CD4-positive, alpha-beta memory T cell (primary cell): ENCODE measurements at places on chromosomes 7 and 10.

GRCh38 chr10:66586073-66586472, 339.8 kb upstream of the LRRTM3 start:
- no peak for DNase-seq

DNA sequence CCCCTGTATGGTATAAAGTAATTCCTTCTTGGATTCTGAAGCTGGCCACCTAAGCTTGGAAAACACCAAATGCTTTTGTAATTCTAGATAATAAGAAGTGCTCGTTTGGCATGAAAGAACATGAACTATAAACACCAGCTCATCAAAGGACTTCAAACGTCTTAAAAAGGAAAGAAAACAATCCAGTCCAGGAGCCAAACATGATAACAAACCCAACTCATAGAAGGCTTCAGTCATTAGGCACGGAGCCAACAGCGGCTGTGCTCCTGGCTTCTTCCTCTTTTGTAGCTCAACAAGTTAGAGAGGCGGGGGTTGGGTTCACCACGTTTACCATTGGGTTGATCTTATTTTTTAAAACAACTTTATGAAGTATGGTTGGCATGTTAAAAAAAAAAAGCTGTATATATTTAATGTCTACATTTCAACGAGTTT, 56.4 kb upstream of the ECHDC3 start:
- peak; percentile 60 for DNase-seq

DNA sequence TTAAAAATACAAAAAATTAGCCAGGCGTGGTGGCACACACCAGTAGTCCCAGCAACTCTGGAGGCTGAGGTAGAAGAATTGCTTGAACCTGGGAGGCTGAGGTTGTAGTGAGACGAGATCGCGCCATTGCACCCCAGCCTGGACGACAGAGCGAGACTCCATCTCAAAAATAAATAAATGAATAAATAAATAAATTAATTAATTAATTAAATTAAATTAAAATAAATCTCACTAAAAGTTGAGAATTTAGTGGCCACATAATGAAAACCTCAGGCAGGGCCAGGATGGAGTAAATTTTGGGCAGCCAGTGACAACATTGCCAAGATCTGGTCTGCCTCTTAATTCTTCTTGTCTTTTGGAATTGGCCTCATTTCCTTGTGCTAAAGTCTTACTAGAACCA, 187.5 kb upstream of the FEZF1 start:
- no peak for DNase-seq

DNA sequence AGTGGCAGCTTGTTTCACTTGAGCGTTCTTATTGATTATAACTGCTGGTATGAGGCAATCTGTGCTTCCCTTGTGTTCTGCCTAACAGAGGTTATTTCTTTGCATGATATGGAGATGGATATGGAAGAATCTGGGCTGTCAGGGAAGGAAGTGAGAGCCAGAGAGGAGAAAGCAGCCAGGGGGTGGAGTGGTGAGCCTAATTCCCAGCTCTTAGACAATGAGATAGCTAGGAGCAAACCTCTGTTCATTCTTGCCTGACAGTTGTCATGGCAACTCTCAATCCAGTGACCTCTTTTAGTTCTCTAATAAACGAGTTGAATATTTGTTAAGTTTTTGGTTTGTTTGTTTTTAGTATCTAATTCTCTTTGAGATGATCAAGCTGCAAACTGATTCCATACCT, 214.3 kb downstream of the NRG3 start:
- DNase-seq, result no peak

DNA sequence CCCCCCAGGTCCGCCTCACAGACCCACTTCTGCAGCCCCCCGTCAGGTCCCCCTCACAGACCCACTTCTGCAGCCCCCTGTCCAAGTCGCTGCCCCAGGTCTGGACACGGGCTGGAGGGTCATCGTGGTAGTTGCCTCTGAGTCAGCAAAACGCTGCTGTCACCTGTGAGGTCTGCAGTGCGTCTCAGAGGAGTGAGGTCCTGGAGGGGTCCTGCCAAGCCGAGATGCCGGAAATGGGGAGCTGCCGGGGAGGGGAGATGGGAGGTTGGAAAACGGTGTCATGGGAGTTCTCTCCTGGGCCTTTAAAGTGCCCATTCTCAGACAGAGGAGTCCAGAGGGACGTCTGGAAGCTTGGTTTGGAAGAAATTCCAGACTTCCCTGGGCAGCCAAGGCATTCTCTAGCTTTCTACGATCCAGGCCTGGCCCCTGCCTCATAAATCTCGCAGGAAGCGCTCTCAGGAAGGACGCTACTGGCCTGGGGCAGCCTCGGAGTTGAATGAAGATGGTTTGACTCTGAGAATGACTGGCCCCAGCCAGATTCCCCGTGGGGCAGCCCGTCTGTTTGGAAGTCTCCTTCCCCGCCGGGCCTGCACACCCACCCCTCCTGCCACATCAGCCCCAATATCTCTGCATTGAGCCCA, 38.7 kb downstream of the CALML3 start:
- DNase-seq, result no peak

DNA sequence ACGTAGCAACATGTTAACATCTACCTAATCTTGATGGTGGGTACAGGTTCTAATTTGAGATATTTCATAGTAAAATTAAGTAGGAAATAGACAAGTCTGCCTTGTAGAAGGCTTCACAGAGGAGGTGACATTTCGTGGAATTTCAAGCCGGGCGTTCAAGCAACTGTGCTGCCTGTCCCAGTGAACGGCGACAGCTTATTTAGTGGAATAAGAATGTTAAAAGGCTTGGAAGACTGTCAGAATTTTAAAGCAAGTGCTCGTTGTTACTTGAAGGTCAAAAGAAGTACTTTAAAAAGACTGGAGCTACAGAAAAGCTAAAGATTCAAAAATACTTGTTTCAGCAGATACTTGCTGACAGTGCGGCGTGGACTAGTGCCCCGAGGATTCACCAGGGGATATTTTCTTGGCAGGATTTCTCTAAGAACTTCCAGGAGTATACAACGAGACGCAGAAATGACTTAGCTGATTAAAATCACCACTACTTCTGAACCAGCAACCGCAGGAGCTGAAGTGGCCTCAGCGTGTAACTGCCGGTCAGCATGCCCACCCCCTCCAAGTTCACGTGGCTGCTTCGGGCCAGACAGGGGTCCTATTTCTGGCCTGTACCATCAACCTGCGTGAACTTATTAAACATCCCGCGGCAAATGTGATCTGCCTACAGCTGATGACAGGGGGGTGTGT, 46.5 kb downstream of the CTBP2 start:
- DNase-seq, result no peak

- DNase-seq, result no peak
These were observed 9.3 kb upstream of the MCU start for GRCh38 chr10:72682638-72683037.

GRCh38 chr7:124188576-124188975, 155.7 kb upstream of the TMEM229A start:
- no peak for DNase-seq

- DNase-seq, result no peak
These were observed 102.6 kb downstream of the PLXDC2 start for GRCh38 chr10:19918794-19919193.

DNA sequence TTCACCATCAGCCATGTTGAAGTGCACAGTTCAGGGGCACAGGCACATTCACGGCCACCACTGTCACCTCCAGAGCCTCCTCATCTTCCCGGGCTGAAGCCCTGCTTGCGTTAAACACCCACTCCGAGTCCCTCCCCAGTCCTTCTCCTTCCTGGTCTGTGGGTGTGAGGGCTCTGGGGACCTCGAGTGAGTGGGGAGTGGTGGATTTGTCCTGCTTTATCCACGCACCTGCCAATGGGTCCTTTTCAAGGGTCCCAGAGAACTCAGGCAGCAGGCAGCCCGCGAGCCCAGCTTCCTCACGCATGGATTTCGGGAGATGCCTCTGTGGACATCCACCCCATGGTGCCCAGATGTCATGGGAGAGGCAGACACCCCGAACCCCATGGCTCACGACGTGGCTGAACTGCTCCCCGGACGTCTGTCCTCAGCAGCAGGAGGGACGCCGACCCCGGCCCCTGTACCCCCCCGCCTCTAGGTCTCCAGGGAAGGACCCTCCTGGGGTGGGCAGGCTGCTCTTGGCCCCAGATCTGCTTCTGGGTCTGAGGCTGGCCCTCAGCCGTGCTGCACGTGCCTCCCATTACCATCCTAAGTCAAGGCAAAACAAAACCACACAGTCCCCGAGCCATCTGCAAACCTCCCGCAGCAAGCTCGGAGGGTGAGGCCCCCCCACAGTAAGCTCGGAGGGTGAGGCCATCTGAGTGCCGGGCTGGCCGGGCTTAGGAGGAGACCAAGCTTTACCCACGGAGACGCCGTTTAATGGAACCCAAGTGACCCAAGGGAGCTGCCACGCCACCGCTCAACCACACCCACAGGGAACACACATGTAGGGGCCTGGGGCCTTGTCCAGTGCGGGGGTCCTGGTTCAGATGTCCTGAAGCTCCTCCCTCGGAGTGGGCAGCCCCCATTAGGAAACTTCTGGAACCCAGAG, 9.0 kb downstream of the CYP2W1 start:
- no peak for DNase-seq

- no peak for DNase-seq
These were observed 62.7 kb upstream of the IGFBP3 start for GRCh38 chr7:45983720-45984255.
